ENCODE measurements at places on chromosomes 1 and 21.
A peak's percentile ranks its signal among the peaks of the same experiment; 100 is the strongest.

DNA sequence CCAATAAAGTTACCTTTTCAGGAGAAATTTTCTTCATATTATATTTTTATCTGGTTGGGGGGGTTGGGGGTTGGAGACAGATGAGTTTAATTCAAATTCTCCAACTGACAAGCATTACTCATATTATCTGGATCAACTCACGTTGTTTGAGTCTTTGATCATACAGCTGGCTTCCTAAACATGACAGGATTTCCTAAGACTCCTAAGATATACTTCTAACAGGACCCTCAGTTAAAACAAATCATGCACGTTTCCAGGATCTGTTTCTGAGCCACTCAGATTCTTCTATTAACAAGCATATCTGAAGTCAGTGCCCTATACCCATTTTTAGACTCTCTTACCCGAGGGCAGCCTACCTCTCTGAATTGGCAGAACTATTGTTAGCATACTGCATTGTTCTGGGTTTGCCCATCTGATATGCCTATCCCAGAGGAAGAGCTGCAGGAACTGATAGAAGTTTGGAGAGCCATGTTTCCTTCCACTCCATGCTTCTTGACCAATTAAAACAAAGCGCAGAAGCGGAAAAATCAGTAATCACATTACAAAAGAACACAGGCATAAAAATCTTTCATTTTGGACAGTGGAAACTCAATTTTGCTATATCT, 653.9 kb downstream of the LTN1 start:
- DNase-seq = no peak

DNA sequence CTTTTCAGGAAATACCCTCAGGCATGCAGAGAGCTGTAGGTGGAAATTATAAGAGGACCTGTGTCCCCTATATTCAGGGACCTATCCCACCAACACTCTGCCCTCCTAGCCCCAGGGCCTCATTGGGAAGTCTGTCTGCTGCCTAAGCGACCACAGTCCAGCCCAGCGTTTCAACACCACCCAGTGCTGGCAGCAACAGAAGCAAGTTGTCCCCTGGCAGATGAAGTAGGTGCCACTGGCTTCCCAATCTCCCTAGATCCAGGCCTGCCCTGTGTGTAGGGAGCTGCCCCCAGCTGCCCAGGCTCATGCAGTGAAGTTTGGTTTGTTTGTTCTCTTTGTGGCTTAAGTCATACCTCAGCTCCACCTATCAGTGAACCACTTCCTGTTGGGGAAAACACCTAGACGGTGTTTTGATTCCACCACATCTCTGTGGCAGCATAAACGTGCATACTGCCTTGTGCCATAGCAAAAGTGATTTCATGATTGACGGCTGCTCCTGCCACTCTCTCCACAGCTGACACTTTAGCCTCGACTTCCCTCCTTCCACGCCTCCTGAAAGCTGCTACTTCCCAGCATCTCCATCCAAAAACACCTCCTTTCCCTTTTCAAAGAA, 8.1 kb upstream of the LEFTY1 start:
- peak; percentile 74 for DNase-seq

DNA sequence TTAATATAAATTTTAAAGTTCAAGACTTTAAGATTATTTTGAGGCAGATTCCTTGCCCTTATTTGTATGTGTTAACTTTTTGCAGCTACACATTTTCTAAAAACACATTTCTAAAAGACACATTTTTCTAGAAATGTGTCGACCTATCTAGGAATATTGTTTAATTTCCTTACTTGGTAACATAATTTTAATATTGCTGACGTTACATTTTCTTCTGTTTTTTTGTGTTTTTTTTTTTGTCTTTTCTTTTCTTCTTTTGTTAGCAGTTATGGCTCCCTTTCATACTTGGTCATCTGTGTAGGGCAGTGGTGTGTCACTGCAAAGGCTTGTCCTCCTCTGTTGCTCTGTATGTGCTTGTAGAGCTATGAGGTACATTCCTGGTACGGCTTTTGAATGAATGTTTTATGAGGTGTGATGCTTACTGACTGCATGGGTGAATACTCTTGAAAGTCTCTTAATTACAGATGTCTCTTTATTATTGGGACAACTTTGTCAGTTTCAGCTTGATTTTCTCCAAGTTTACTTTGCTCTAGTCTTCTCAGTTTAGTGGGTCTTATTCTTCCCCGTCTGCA, 30.1 kb downstream of the LRRC8D start:
- DNase-seq = no peak

- DNase-seq = peak; percentile 30
Measured at GRCh38 chr1:9589144-9589718, 520 bp downstream of the TMEM201 start.

DNA sequence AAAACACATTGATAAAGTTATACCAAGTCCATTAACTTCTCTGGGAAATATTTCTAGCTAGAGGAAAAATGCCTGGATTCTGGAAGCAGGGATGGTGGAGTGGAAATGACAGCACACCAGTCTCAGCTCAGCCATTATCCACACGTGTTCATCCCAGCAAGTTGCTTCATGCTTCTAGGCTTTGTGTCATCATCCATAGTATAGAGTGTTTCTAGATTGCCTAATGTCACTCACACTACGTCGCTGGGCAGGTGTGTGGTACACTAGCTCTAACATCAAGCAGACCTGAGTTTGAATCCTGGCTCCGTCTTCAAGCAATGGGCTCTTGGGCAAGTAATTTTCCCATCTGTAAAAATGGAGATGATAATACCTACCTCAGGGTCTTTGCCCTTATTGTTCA, 326.3 kb downstream of the PBX1 start:
- DNase-seq = no peak

- no peak for DNase-seq
Measured at GRCh38 chr1:211420389-211420788, 71.6 kb downstream of the RD3 start.

- DNase-seq = no peak
Measured at GRCh38 chr1:113205980-113206766, 133.2 kb downstream of the LRIG2 start.

DNA sequence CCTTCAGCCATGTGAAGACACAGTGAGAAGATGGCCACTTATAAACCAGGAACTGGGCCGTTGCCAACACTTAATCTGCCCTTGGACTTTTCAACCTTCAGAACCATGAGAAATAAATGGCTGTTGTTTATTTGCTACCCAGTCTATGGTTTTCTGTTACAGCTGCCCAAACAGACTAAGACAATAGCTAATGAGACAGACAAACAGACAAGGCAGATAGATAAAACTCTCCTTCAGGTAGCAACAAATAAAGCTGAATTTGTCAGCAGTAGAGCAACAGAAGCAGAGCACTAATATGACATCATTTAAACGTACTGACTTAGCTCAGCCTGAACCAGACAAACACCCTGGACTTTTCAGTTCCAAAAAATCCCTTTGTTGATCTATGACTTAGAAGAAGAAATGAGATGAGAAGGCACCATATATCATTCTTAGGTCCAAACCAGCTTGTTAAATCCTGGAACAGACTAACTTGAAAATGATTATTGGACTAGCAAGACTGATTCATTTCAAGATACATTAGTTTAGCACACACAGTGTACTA, 27.0 kb downstream of the ZZZ3 start:
- no peak for DNase-seq

- DNase-seq = no peak
Measured at GRCh38 chr1:25131794-25132193, 100.5 kb downstream of the SYF2 start.

GRCh38 chr1:56774067-56774609, 45.1 kb downstream of the FYB2 start:
- no peak for DNase-seq

DNA sequence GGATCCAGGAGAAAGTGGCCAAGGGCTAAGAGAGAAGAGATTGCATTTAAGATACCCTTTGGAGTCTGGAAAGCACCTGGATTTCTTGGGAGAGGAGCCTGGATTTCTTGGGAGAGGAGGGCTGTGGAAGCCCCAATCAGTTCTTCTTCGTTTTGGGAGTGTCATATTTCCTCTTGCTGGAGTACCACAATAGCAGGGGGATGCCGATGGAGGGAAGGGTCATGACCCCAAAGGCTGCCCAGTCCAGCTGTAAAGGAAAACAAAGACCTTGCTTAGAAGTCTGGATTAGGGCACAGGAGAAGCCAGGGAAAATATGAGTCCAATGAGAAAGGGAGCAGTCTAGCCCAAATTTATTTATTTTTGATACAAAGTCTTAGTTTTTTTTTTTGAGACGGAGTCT, 11.3 kb downstream of the SSR2 start:
- no peak for DNase-seq

DNA sequence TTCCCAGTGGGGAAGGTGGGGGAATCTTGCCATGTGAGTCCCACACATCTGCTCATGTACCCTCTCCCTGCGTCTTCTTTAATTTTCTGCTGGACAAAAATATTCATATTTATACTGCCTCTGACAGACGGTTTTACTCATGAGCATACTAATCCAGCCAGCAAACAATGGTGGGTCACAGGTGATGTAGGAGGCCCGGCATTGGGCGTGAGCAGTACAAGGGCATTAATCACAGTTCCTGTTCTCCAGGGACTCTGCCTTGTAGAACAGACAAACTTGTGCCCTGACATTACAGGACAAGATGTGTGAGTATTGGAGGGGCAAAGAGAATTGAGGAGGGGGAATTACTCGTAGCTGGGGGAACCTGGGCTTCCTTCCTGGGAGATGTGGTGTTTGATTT, 25.0 kb downstream of the MTARC1 start:
- DNase-seq = no peak

- DNase-seq = no peak
Measured at GRCh38 chr21:44720170-44720569, 8.8 kb upstream of the TSPEAR start.

GRCh38 chr1:53129891-53130597, 12.4 kb downstream of the SLC1A7 start:
- no peak for DNase-seq

DNA sequence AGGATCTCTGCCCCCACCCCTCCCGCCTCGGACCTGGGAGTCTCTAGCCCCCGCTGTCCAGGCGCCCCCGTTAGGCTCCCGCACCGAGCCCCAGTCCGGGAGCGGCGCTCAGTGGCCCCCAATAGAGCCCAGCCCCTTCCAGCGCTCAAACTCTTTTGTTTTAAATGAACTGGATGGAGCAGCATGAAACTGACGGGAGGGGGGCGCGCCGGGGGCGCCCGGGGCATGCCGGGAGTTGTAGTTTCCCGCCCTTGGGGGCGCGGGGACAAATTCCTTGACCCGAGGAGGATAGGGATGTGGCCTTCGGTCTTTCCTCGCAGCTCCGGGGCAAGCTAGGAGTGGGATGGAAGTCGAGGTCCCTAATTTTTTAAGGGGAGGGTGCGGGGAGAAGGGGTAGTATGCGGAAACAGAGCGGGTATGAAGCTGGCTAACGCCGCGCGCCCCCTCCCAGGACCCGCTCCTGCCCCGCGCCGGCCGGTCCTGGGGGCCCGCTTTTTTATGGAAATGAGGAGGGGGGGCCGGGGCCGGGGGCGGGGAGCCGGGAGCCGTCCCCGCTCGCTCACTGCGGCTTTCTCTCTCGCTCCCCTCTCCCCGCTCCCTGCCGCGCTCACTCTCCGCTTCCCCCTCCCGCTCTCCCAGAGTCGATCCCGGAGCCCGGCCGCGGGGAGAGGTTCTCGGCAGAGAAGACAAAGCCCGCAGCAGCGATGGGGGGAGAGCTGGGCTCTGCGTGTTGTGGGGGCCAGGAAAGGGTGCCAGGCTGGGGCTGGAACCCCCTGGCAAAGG, at the start of gene MEX3A:
TSS of gene MEX3A (minus strand) at position 157 of the 783 bp plus-strand sequence. CDS start 467 bp downstream, outside the sequence.
- peak; percentile 52 for DNase-seq

DNA sequence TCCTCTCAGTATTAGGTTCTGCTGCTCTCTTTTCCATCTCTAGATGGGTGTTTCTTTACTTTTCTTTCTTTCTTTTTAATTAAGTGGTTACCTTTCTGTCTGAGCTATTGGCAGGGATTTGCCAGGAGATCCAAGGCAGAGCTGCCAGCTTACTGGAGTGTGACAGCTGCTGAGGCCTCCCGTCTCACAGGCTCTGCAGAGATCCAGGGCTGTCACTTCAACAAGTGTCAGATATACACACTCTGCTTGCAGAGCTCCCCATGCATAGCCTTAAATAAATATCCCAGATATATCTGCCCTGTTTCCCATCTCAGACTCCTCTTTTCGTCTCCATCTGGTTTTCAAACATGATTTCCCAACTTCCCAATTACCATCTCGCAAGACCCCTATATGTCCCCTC, 124.3 kb downstream of the NOS1AP start:
- no peak for DNase-seq

DNA sequence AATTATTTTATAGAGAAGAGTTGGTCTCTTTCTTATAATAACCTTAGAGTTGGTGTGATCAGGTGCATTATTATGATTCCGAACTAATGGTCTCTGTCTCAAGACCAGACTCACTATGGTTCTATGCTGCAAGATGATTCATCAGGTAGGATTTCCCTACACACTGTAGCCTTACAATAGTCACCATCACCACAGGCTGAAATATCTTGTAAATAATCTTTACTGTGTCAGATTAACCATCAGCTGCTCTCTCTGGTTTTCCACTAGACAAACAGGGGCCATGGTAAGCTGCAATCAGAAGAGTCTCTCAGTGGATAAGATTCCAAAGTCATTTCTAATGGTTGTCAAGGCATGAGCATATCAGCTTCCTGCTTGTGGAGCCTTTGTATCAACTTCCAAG, 4.4 kb upstream of the GBP4 start:
- DNase-seq = no peak

DNA sequence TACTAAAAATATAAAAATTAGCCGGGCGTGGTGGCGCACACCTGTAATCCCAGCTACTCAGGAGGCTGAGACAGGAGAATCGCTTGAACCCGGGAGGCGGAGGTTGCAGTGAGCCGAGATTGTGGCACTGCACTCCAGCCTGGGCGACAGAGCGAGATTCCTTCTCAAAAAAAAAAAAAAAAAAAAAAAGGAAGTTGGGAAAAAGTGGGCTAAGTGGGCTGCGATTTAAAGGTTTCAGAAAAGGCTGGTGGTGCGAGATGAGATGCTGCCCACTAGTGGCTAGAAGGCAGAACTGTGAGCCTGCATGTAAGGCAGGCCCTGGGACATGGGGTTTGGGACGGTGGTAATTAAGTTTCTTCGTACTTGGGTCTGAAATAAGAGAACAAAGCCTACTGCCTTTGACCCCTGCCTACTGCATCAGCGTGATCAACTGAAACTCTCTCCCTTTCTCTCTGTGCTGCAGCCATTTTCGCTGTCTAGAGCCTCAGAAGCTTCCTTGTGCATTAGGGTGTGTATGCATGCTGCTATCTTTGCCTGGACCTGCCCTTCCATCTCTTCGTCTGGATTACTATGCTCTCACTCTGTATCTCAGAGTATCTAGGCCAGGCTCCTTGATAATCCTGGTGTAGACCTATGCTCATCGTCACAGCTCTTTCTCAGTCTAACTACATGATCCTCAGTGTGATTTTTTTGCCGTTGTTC, 12.4 kb downstream of the FMOD start:
- DNase-seq = peak; percentile 56

DNA sequence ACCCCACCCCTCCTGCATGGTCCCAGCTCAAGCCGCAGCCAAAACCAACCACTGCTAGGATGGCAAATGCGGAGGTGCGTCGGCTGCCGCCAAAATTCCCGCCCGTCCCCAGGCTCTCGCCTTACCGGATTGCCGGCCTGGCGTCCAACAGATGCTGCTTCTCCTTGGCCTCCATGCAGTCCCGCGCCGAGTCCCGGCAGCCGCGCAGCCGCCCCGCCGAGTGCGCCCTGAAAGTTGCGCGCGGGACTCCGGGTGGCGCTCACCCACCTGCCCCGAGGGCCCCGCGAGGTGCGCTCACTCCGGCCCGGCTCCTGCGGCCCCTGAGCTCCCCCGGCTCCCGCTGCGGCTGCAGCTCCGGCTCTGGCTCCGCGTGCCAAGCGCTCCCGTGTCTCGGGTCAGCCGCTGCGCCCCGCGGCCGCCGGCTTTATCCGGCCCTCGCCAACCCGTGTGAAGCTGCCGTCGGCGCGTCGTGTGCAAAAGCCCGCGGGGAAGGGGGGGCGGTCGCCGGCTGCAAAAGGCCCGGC, at the start of gene SLC30A2:
TSS of gene SLC30A2 (minus strand) at position 397 of the 524 bp plus-strand sequence. CDS start at position 175, 222 bp downstream.
- no peak for DNase-seq

Data from activated gamma-delta T cell treated with Interleukin-2 at 50 U/mL for 16 hours (primary cell).